ENCODE measurements at places on chromosomes 1 and 21. TPM values are rescaled to one million over a fixed set of nuclear protein-coding genes. Genes with fewer than 3 reads are reported as not detected.

OR2T11 gene
- total RNA-seq, result not detected

CHIA gene
- not detected for total RNA-seq

ADGRB2 gene
- total RNA-seq, result 8.2 TPM

LRRIQ3 gene
- 1.4 TPM for total RNA-seq

CD1E gene
- not detected for total RNA-seq

RAB25 gene
- total RNA-seq, result not detected

RGSL1 gene
- total RNA-seq, result not detected

VPS13D gene
- total RNA-seq, result 34.4 TPM

SCAF4 gene
- total RNA-seq, result 2.7 TPM

TNFRSF8 gene
- total RNA-seq, result under 0.01 TPM

CELF3 gene
- not detected for total RNA-seq

FAM72D gene
- total RNA-seq, result under 0.01 TPM

AMY1C gene
- not detected for total RNA-seq
